ENCODE measurements at places on chromosomes 2 and 18.

- DNase-seq = no peak
These were observed 5.2 kb upstream of the DLX2 start for GRCh38 chr2:172107690-172108586.

- DNase-seq = peak; percentile 55
These were observed 135.5 kb upstream of the CREB1 start for GRCh38 chr2:207394203-207394781.

DNA sequence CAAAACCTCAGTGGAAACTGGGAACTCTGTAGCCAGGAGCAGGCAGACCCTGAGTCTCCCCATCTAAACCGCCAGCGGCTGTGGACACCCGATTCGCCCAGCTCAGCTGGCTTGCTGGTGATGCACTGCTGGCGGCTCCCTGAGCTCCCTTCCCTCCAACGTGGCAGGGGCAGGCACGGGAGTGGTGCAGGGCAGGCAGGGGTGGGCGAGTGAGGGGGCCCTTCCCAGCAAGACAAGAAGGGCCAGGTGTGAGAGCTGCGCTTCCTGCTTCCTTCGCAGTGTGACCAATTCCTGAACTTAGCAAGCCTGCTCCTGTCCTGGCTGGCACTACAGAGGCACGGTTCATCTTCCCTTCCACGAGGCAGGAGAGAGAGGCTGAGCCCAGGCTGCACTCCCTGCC, 12.3 kb upstream of the SEMA4C start:
- no peak for DNase-seq

GRCh38 chr18:6161549-6161948, 253.2 kb downstream of the L3MBTL4 start:
- no peak for DNase-seq

DNA sequence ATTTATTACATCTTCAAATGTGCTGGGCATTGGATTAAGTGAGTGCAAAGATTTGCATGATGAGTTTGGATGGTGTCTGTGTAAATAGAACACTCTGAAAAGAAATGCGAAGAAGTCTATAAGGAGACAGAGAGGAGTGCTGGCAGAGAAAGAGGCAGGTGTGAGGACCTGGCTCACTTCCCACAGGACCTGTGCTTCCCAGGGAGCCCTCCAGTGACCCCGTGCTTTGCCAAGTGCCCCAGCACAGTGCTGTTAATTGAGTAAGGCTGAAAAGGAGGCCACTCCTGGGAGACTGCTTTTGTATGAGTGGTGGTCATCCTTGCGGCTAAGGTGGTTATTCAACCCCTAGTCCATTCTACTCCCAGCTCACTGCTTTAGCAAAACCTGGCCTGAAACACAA, 230.8 kb downstream of the OSR1 start:
- DNase-seq = no peak

- no peak for DNase-seq
These were observed 80.9 kb upstream of the BCL2L11 start for GRCh38 chr2:111039628-111040383.

DNA sequence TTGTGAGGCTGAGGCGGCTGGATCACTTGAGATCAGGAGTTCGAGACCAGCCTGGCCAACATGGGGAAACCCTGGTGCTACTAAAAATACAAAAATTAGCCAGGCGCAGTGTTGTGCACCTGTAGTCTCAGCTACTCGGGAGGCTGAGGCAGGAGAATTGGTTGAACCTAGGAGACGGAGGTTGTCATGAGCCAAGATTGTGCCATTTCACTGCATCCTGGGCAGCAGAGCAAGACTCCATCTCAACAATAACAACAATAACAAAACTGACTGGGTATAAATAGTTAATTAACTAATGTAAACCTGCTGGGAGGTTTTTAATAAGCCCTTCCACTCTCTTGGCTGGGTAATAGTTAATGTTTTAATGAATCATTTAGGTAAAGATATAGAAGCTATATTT, 7.8 kb downstream of the SULT6B1 start:
- no peak for DNase-seq

- no peak for DNase-seq
These were observed 120.0 kb downstream of the FMNL2 start for GRCh38 chr2:152454960-152455359.

- DNase-seq = no peak
These were observed 795 bp downstream of the ANKRD39 start for GRCh38 chr2:96856776-96857666.

- DNase-seq = no peak
These were observed 15.8 kb downstream of the CROCC2 start for GRCh38 chr2:240921995-240922244.

DNA sequence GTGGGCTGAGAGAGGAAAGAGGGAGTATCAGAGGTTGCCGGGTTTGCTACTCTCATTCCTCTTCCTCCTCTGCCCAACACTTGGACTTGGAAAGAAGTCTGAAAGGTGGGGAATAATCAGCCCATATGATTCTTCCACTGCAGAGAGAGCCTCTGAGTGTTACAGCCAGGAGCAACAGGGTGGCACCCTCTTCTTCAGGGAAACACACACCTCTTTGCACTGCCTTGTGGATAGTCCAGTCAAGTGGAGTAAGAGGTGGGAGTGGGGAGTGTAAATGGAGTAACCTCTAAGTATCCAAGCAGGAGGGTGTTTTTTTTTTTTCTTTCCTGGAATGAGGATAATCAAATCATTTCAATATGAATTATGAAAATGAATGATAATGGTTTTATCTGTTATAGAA, 9.0 kb upstream of the SERPINB8 start:
- no peak for DNase-seq

- DNase-seq = no peak
These were observed 1.5 kb downstream of the ATP6V1B1 start for GRCh38 chr2:70936979-70937811.

DNA sequence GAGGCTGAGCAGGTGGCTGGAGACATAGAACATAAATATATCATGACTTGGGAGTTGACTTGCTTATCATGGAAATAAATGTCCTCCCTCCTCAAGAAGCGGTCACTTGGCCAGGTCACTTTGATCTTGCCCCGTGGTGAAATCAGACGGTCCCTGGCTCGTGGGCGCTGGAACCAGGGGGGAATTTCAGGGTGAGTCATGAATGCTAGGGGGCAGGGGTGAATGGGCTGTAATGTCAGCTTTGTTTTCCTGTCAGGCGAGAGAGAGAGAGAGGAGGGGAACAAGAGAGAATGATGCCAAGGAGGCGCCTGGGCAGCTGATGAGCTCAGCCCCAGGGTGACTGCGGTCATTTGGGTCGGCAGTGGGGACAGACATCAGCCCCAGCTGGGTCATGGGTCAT, 47.7 kb downstream of the RRM2 start:
- DNase-seq = peak; percentile 41

GRCh38 chr18:70025580-70025979, 77.9 kb upstream of the CD226 start:
- no peak for DNase-seq

GRCh38 chr2:195675783-195676427, 18.9 kb downstream of the SLC39A10 start:
- no peak for DNase-seq

DNA sequence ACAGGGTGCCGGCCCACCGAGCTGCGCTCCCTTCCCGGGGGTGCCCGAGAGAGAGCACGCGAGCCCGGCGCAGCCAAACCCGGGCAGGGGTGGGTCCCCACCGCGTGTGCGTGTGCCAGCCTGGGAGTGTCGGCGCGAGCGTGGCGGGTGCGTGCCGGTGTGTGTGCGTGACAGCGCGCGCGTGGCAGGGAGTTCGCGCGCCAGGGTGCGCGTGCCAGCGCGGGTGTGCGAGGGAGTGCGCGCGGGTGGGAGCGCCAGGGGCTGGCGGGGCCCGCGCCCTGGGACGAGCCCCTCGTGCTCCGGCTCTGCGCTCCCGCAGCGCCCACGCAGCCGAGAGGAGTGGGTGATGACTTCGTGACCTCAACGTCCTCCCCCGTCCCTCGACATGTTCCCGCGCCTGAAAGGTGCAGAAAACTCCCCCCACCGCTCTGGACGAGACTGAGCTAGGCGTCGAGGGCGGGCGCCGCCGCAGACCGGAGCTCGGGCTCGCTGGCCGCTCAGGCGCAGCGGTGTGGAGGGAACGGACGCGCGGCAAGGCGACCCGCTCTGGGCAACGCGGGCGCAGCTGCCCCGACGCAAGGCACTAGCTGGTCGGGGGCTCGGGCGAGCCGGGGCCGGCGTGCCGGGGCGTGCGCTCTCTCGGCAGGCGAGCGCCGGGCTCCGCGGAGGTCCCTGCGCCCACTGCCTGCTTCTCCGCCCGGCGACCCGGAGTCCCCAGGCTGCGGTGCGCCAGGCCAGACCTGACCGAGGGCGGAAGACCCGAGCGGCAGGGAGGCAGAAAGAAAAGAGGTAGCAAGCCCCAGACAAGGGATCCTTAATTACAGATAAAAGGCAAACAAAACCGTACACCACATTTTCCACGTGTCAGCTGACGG, 582.8 kb downstream of the ZEB2 start:
- DNase-seq = peak; percentile 73

- DNase-seq = peak; percentile 43
These were observed 61.9 kb upstream of the EPB41L5 start for GRCh38 chr2:119950966-119951365.

DNA sequence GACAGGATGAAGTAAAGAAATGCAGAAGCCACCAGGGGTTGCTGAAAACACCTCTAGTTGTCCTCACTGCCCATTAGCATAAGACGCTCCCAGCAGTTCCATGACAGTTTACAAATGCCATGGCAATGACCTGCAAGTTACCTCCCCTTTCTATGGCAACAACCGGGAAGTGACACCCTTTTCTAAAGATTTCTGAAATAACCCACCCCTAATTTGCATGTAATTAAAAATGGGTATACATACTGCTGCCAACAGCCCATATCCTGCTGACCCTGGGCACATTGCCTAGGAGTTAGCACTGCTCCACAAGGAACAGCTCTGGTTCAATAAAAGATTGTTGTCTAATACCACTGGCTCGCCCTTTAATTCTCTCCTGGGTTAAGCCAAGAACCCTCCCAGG, 178.3 kb upstream of the LRATD1 start:
- DNase-seq = no peak

- DNase-seq = no peak
These were observed 63.3 kb upstream of the NEDD4L start for GRCh38 chr18:57980573-57981307.

GRCh38 chr2:177616066-177616465, 223.5 kb downstream of the AGPS start:
- DNase-seq = no peak

- no peak for DNase-seq
These were observed 246.4 kb downstream of the CDH20 start for GRCh38 chr18:61579581-61579980.

DNA sequence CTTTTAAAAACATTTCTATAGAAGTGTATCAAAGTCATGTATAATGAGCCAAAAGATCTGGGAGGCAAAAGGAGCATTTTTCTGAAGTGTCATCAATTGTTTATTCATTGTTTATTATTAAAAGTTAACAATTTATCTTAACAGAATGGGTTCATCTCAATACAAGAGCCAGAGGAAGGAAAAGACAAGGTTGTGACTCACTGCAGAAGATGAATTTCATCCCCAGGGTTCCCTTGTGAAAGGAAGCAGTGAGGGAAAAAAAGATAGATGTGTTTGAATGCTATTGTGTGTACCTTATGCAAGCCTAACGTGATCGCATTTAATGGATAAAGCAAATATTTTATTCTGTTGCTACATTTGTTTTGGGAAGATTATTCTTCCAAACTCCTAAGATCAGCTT, 286.3 kb downstream of the PIEZO2 start:
- DNase-seq = no peak

DNA sequence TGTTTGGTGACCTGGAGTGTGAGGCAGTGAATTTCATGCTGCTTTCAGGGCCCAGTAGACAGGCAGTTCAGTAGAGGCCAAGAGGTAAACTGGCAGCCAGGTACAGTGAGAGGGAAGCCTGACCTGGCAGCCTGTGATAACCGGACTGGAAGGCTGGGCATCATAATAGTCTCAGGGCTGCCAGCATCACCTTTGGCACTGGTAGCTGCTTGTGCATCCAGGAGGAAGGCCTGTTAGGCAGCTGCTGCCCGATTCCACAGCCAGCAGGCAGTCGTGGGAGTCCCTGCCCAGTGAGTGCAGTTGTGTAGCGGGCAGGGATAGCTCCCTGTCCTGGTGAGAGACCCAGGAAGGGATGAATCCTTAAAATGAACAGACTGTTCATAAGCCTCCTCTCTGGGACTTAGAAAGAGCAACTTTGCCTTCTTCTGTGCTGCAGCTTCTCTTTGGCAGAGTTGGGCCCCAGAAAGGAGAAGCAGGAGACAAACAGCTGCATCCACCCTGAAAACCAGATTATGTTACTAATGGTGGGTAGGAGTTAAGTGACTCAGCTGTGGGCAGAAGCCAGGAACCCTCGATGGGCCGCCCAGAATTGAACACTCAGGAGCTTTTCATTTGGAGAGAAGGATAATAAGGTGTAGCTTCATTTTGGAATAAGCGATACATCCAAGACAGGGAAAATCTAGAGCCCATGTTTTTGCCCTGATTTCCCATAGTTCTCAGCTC, 8.1 kb upstream of the GPBAR1 start:
- no peak for DNase-seq

DNA sequence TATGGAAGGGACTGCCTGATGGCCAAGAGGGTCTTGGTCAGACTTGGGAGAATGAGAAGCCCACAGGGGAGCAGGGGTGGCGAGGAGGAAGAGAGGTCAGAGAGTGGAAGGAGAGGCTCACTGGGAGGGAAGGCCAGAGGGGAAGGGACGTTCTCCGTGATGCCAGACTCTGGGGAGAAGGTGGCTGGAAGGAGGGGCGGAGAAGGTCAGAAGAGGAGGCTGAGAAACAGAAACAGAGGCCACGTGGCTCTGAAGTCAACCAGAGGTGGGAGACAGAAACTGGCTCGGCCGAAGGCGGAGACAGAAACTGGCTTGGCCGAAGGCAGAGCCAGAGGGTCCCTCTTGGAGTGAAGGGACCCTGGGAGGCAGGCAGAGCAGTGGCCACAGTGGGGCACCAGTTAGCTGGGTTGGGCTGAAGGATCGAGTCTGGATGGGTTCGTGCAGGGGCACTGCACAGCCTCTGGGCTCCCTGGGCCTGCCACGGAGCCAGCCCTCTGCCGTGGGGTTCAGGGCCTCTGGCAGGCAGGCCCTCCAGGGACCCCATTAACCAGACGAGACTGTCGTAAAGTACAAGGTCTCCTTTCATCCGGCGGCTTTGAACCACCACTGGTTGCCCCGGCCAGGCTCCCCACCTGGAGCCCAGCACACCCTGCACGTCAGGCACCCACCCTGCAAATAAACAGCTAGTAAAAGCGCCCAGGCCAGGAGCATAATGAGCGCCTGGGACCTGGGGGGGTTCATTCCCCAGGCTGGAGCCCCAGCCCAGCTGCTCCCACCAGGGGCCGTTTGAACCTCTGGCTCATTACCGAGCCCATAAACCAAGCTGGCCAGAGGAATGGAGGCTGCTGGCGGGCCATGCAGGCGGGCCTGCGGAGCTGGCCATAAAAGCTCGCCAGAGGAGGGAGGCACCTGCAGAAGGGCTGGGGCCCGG, 218.8 kb downstream of the DYSF start:
- no peak for DNase-seq

- DNase-seq = no peak
These were observed 845.9 kb downstream of the ERBB4 start for GRCh38 chr2:211692689-211693088.

- DNase-seq = peak; percentile 68
These were observed 1.9 kb downstream of the PRSS56 start for GRCh38 chr2:232521959-232522622.

GRCh38 chr2:235521844-235522243, 28.0 kb downstream of the AGAP1 start:
- peak; percentile 59 for DNase-seq

Measured in cardiac muscle cell (in vitro differentiated cells and primary cell).